Ovary (tissue), 10 donors: ENCODE measurements at places on chromosomes 4 and X. TPM values are rescaled to one million over a fixed set of nuclear protein-coding genes. Genes with fewer than 3 reads are reported as not detected.

P2RY8 gene
- polyA plus RNA-seq: 1.4 TPM

GYPA gene
- not detected for polyA plus RNA-seq

BTK gene
- polyA plus RNA-seq: 0.81 TPM

WAS gene
- polyA plus RNA-seq: 1.3 TPM

- DNase-seq: no peak
Measured at GRCh38 chr4:61741327-61742096, 541.4 kb downstream of the ADGRL3 start.

GRCh38 chr4:164224871-164225270, 529.1 kb upstream of the SMIM31 start:
- DNase-seq: no peak

GRCh38 chrX:42755815-42756214, 22.1 kb downstream of the PPP1R2C start:
- peak; percentile 14 for DNase-seq

- no peak for DNase-seq
Measured at GRCh38 chr4:1137850-1138249, 24.5 kb upstream of the RNF212 start.

GRCh38 chr4:108787106-108787505, 24.3 kb upstream of the ETNPPL start:
- DNase-seq: no peak

DNA sequence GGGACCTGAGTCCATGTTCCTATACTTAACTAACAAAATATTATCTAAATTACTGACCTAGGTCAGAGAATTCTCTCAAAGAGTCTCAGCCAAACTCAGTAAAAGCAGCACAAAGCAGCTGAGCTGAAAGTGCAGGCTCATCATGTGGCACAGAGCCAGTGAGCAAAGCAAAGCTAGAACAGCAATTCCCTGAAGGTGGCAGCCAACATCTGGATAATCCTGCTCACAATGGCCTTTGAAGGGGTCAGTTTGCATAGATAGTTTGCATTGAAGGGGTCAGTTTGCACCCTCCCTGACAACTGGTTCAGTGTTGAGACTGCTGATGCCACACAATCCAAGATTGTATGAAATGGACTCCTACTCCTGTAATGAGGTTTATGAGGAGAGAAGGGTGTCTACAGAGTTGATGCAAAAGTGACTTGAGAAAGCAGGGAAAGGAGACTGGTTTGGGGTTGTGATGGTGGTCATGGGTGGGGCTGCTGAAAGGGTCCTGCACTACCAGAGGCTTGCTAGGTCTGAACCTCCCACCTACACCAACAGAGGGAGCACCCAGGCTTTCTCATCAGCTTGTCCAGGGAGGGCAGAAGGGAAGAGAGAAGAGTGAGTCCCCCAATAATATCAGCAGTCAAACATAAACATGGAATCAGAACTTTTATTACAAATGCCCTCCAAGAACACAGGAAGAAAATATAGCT, 39.7 kb downstream of the TRIM61 start:
- DNase-seq: peak; percentile 26

GRCh38 chr4:122764821-122765215, 32.3 kb downstream of the BBS12 start:
- no peak for DNase-seq

- no peak for DNase-seq
Measured at GRCh38 chrX:151912780-151913179, at the start of gene MAGEA4. MAGEA4 (plus strand) TSS chrX:151912889; CDS start chrX:151923665, 10,776 bp downstream.
